ENCODE measurements at places on chromosomes 13 and 19.
A peak's percentile ranks its signal among the peaks of the same experiment; 100 is the strongest.

- no peak for DNase-seq
Measured at GRCh38 chr13:24672141-24673132, 7.8 kb upstream of the ATP12A start.

- DNase-seq: no peak
Measured at GRCh38 chr13:31236211-31236786, 36.5 kb downstream of the B3GLCT start.

DNA sequence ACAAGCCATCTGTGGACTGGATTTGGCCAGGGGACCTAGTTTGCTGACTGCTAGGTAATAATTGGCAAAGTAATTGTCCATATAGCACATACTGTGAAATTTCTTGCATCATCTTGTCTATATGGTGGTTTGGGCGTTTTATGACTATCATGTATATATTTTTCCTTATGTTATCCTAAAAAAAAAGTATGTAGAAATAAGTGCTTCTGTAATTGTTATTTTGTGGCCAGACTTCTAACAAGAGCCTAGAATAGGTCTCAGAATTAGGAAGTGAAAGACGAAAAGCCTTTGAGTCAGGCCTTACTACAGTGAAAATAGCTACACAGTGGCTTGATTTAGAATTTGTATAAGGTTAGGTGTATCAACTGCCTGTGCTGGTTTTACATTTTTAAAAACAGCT, 4.2 kb downstream of the FNDC3A start:
- no peak for DNase-seq

DNA sequence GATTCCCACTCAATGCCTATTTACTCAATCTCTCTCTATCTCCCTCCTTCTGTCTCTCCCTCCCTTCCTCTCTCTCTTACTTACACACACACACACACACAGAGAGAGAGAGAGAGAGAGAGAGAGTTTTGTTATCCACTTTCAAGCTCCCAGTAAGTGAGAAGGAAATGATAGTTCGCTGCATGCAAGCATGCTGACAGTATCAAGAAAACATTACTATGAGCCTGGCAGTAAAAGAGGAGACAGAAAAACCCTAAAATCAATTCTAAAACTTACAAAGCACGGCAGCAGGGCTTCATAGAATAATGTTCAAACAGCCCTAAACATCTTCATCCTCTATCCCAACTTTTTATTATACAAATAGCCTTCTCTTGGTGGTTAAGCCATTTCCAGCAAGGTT, 171.9 kb downstream of the FOXO1 start:
- DNase-seq: no peak

- no peak for DNase-seq
Measured at GRCh38 chr19:6971366-6971765, 49.9 kb downstream of the MBD3L2B start.

DNA sequence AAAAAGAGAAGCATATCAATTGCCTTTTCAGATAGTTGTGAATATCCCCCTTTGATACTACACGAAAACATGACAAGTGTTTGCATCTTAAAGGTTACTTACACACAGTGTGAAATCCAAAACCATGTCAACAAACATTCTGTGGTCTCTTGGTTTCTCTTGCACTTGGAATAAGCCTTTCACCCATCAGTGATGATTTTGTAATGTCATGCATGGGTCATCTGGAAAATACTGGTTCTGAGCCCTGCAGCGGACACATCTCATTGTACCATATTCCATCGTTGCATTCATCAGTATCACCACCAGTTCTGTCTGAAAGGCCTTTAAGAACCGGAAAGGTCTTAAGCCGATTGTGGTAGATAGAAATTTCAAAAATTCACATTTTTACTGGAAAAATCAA, 65.4 kb upstream of the SOX1 start:
- DNase-seq: no peak

DNA sequence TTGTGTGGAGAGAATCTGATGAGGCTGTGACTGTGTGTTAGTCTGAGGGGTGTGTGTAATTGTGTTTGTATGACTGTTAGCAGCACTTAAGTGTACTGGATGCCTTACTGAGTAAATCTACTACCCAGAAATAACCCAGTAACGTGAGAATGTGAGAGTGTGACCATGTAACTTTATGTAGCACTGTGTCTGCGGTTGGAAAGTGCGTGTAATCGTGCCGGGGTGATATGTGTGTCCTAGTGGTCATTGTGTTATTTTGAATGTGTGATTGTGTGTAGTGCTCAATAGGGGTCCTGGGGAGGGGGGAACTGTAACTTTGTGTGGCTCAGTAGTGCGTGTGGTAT, 550 bp downstream of the ZNF383 start:
- no peak for DNase-seq

DNA sequence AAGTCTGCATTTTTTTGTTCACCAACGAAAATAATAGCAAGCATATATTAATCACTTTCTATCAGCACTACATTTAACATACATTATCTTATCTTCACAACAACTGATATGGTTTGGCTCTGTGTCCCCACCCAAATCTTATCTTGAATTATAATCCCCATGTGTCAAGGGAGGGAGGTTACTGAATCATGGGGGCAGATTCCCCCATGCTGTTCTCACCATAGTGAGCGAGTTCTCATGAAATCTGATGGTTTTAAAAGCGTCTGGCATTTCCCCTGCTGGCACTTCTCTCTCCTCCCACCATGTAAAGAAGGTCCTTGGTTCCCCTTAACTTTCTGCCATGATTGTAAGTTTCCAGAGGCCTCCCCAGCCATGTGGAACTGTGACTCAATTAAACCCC, 235.7 kb upstream of the RXFP2 start:
- no peak for DNase-seq

DNA sequence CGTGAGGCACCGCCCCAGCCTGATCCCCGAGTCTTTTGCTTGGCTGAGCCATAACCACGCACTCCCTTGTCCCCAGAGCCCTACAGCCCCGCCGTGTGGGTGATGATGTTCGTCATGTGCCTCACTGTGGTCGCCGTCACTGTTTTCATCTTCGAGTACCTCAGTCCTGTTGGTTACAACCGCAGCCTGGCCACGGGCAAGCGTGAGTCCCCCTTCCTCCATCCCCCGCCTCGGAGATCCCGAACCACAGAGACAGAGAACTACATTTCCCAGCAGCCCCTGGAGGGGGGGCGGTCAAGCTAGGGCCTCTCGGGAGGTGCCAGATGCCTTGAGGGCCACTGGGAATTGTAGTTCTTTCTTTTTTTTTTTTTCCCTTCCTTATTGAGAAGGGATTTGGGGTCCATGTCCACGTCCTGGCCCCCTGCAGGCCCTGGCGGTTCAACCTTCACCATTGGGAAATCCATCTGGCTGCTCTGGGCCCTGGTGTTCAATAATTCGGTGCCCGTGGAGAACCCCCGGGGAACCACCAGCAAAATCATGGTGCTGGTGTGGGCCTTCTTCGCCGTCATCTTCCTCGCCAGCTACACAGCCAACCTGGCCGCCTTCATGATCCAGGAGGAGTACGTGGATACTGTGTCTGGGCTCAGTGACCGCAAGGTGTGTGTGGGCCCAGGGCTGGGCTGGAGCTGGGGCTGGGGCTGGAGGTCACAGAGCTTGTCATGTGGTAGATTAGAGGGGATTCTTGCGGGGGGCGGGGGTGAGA, 25.9 kb downstream of the GRIN2D start:
- peak; percentile 66 for DNase-seq

DNA sequence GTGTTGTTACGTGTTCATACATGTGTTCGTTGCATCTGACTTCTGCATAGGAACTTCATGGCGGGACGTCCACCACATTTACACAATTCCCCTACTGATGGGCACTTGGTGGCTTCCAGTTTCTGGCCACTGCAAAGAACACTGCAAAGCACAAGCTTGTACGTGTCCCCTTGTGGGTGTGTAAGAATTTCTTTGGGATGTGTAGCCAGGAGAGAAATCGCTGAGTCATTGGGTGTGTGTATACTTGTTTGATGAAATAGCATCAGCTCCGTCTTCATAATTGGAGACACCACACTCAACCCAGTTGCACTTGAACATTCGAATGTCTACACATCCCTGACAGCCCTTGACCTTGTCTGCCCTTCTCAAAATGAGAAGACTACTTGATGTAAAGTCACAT, 19.2 kb downstream of the KLK5 start:
- no peak for DNase-seq

DNA sequence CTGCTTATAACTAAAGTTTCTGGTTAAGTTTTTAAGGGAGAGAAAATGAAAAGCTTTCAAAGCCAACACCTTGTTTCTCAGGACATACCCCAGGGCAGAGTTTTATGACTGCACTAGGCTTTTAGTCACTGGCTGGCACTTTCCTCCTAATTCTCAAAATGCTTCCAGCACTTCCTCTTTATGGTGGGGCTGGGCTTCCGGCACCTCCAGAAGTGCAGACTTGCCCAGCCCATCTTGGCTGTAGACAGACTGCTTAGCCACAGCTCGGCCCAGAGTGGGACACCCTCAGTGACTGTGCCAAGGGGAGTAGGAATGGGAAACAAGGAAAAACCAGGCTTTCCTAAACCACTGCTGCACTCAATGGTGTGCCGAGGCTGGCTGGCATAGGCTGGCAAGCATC, 23.2 kb upstream of the GTF3A start:
- DNase-seq: peak; percentile 17

GRCh38 chr19:58498316-58499020, 13.3 kb downstream of the SLC27A5 start:
- DNase-seq: no peak

DNA sequence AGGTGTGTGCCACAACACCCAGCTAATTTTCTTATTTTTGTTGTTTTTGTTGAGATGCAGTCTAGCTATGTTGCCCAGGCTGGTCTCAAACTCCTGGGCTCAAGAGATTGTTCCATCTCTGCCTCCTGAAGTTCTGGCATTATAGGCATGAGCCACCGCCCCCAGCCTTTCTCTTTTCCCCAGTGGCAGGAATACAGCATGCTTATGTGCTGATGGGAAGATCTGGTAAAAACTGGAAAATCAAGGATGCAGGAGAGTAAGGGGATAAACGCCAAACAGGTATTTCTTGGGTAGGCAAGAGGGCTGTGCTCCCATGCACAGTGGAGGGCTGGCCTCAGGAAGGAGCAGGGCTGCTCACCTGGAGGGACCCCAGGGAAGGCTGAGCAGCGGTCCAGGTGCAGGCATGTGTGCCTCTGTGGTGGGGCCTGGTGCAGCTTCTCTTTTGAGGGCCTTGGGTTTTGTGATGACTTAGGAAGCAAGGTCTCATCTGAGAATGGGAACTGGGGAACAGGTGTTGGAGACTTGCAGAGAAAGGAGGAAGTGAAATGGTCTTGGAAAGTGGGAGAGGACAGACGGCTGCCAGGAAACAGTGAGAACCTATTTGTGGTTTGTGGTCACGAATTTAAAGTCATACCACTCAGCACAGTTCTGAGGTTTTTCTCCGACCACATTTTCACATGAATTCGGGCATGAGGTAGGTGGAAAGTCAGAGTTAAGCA, 106.5 kb downstream of the TEX26 start:
- DNase-seq: no peak

DNA sequence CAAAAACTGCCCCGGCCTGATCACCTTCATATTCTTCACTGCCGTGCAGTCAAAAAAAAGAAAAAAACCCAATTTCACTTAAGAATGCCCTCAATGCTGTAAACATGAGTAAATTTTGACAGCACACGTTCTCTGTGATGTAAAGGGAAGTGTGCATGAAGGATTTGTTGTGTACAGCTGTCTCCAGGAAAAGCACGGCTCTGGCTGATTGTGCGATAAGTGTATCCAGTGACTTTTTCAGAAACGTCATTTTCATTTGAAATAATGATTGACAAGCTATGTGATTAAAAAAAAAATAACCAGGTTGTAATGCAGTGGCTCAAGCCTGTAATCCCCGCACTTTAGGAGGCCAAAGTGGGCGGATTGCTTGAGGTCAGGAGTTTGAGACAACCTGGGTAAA, 39.6 kb downstream of the ANKRD10 start:
- DNase-seq: no peak

DNA sequence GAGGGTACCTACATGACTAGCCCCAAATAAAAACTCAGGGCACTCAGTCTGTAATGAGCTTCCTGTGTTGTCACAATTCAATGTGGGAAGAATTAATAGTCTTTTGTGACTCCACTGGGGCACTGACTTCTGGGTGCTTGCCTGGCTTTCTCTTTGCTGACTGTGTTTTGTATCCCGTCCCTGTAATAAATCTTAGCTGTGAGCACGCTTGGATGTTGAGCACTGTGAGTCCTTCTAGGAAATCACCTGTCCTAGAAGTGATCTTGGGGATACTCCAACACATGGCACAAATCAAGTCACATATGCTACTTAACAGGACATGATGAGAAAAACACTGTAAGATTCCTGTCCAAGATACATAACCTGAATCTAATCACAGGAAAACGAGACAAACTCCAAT, 83.0 kb downstream of the USP12 start:
- no peak for DNase-seq

GRCh38 chr13:67139551-67139950, 90.6 kb downstream of the PCDH9 start:
- no peak for DNase-seq

- no peak for DNase-seq
Measured at GRCh38 chr13:81018936-81019335, 678.0 kb upstream of the SPRY2 start.

GRCh38 chr13:114167426-114167825, 11.6 kb upstream of the CFAP97D2 start:
- DNase-seq: no peak

DNA sequence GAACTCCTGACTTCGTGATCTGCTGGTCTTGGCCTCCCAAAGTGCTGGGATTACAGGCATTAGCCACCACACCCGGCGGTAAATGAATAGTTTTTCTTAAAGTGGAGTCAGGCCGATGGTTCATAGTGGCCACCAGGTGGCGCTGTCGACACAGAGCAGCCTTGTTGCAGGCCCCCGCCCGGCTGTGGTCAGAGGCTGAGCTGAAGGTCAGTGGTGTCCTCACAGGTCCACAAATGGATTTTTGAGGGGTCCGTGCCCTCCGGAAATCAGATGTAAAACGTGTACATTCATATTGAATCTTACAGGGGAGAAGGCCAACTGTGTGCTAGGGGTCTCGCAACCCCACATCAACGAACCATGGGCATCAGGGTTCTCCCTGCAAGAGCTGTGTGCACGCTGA, 13.4 kb upstream of the WDR18 start:
- no peak for DNase-seq

GRCh38 chr13:51772781-51773180, 31.2 kb downstream of the DHRS12 start:
- DNase-seq: peak; percentile 69

- DNase-seq: no peak
Measured at GRCh38 chr19:7312816-7313215, 18.6 kb upstream of the INSR start.

GRCh38 chr19:32702010-32702409, 10.4 kb downstream of the NUDT19 start:
- no peak for DNase-seq

DNA sequence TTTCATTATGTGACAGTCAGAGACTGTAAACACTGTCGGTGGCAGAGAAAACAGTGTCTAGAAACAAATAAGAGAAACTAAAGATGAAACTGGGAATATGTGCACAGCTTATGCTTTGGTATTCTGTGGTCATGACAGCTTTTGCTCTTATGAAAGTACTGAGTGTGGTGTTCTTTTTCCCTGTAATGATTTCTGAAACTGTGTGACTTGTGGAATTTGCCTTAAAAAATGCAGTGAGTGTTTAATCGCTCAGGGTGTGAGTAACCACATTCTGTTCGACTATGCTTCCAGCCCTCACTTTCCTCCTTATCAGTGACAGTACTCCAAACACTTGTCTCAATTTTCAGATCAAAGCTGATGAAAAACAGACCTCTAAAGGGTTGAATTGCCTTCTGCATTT, 66.9 kb upstream of the DIAPH3 start:
- DNase-seq: no peak

Data from head of caudate nucleus (tissue), 42 donors.